SIG-M5 (cell line): ENCODE measurements at places on chromosomes 11 and 22.

GRCh38 chr11:31045335-31045734, 324.2 kb downstream of the DCDC1 start:
- DNase-seq = no peak

GRCh38 chr11:109303342-109303741, 118.6 kb upstream of the C11orf87 start:
- DNase-seq = no peak

- no peak for DNase-seq
These were observed 21.8 kb downstream of the RNF169 start for GRCh38 chr11:74770456-74770855.

GRCh38 chr22:38602166-38602565, 32.2 kb upstream of the DMC1 start:
- DNase-seq = no peak

GRCh38 chr22:19937616-19938473, 3.7 kb upstream of the COMT start:
- DNase-seq = no peak

DNA sequence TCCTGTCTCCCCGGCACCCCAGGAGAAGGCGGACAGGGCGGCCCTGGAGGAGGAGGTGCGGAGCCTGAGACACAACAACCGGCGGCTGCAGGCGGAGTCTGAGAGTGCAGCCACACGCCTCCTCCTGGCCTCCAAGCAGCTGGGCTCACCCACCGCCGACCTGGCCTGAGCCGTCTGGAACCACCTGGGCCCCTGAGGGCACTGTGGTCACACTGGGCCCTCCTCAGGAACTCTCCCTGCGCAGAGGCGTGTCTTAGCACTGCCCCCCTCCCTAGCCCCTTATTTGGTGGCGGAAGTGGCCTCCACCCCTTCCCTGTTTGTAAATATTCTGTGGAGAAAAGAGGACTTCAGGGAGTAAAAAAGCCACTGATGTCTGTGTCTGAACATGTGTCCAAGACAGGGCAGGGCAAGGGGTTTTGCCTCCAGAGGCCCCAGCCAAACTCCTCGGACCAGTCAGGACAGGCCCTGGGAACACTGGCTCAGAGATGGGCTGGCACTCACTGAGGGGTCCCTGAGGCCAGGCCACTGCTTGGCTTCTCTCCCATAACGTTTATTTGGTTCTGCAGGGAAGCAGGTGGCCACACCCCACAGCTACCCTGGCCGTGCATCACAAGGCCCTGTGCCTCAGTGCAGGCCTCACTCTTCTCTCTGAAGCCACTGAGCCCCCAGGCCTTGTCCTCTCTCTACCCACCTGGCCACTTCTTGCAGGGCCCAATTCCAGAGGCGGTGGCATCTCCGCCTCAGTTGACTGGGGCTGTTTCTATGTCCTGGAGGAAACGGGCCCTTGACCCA, 12.0 kb downstream of the RELA start:
- DNase-seq = no peak

DNA sequence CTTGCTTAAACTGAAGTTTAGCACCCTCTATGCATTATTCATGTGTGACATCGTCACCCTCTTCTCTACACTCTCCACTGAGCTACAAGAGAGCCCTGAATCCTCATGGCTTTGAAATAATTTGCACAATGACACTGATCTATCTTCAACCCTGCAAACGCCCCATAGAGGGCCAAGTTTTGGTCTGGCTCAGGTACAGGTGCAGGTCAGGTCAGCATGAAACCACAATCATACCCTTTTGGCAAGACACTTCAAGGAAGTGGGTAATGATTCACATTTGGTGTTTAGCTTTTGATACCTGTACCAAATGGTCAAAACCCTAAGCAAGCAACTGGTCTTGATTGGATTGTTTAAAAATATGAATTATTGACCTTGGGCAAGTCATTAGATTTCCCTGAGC, 122.2 kb upstream of the CADM1 start:
- no peak for DNase-seq

DNA sequence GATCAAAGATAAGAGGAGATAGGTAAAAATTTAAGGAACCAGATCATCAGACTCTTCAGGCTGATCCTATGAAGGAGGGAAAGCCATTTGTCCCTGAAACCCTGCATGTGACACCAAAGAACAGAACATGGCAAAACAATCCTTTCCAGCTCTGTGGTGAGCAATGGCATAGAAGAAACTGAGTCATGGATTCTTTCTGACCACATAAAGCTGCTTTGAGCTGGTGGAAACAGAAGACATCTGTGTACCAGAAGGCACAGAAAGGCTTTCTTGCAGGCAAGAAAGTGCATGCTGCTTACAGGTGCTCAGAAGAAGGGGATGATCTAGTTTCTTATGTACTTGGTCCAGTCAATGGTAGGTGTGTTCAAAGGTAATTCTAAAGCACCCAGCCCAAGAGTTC, 45.0 kb upstream of the APOA1 start:
- DNase-seq = no peak

GRCh38 chr11:131463649-131464425, 93.4 kb downstream of the NTM start:
- no peak for DNase-seq

DNA sequence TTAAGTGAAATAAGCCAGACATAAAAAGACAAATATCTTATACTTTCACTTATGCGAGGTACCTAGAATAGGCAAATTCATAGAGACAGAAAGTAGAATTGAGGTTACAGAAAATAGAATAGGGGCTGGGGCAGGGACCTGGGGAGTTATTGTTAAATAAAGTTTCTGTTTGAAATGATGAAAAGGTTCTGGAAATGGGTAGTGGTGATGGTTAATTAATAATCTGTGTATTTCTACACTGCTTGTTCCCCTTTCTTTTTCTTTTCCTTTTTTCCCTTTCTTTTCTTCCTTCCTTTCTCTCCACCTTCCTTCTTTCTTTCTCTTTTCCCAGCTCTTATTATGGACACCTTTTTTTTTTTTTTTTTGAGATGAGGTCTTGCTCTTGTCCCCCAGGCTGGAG, 2.8 kb downstream of the NAALADL1 start:
- DNase-seq = no peak

DNA sequence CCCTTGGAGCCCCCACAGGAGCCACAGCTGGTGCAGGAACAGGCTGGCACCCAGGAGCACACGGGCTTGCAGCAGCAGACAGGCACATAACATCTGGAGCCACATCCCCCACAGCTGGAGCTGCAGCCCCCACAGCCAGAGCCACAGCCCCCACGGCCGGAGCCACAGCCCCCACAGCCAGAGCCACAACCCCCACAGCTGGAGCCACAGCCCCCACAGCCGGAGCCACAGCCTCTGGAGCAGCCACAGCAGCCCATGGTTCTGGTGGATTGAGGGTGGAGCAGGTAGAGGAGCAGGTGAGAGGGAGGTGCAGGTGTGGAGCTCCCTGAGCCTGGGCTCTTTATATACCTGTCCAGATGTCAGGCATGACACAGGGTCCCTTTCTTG, at the start of gene KRTAP5-2:
TSS of gene KRTAP5-2 (minus strand) at position 301 of the 387 bp plus-strand sequence. CDS start at position 257, 44 bp downstream.
- DNase-seq = no peak

DNA sequence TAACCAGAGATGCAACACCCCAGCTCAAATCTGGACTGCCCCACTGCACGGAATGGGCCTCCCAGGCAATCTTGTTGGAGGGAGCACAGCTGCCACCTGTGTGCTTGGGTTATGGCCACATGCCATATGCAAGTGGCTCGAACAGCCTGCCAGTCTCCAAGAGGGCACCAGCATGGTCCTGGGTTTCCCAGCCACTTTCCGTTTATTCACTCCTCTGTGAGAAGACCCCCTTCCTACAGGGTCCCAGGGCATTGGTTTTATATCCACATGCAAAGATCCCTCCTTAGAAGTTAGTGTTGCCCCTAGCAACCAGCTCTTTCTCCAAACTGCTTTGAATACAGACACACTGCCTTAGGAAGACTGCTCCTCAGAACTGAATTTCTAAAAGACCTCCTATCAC, 487.8 kb downstream of the BUD13 start:
- no peak for DNase-seq

DNA sequence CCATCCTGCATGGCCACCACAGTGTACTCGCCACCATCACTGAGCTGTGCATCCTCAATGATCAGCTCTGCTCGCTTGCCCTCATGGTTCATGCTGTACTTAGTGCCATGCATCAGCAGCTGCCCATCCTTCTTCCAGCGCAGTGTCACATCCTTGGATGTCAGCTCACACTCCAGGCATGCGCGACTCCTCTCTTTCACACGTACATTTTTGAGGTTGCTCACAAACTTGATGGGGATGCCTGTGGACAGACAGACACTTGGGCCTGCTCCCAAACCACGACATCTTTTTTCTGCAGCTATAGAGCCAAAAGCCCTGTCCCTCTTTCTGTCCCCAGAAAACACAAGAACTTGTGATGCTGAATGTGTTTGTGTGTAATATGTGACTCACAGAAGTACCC, 10.5 kb downstream of the IGSF22 start:
- DNase-seq = no peak

GRCh38 chr11:88435415-88435814, 97.9 kb upstream of the CTSC start:
- DNase-seq = no peak

DNA sequence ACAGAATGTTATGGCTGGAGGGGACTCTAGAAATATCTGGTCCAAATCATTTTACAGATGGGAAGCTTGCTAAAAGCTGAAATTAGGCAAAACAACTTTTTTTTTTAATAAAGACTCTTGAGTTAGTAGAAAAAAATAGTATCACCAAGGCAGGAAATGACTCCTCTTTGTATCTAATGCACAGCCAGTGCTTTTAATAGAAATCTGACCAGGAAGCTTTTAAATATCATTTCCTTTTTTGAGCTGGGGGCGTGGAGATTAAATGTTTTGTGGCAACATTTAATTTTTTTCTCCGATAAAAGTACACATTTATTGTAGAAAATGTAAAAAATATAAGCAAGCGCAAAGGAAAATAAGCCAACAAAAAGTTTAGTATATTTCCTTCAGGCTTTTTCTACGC, 22.5 kb downstream of the TRAF6 start:
- DNase-seq = no peak

- no peak for DNase-seq
These were observed 5.7 kb upstream of the SUN2 start for GRCh38 chr22:38761202-38762162.
